Epithelial cell of prostate (primary cell): ENCODE measurements at places on chromosomes 2 and 18.

GRCh38 chr2:138219961-138220360 is 255.7 kb downstream of the HNMT start:
- no peak for DNase-seq

DNA sequence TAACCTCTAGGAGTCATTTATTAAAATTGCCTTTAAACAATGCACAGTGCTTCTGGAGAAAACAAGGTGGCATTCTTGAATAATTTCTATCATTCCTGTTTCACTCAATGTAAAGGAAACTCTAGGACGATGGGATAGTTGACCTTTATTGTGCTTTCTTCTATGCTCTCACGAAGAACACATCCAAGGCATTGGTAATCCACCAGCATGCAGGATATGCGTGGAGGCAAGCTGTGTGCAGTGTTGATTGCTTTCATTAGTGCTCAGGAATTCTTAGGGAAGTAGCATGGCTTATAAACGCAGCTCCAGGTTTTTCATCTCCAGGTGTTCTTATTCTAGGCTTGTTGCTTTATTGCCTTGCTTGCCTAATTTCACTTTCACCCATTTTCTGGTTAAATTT is 58.4 kb upstream of the CAVIN2 start:
- no peak for DNase-seq

DNA sequence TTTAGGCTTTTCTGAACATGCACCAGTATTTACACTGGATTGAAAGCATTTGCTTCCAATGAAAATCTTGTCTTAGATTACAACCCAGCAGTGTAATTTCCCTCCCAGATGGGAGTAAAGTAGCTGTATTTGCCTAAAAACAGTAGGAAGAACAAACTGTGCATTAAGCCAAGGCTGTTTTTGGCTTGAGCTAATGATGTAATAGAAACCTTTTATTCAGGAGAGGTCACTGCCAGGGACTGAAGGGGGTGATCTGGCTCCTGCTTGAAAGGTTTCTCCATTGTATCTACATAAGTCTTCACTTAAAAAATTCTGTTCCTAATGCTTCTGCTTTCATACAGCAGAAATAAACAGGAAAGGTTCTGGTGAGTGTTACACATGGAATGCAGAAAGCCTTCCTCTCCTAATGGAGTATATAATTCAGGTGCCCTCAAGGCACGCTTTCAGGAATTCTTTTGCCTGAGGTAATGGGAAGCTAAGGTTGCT is 74.4 kb downstream of the MEIS1 start:
- no peak for DNase-seq

GRCh38 chr2:8103085-8103708 is 578.7 kb upstream of the ID2 start:
- DNase-seq: no peak

- no peak for DNase-seq
Measured at GRCh38 chr2:24704692-24705091, 88.5 kb downstream of the PTRHD1 start.

DNA sequence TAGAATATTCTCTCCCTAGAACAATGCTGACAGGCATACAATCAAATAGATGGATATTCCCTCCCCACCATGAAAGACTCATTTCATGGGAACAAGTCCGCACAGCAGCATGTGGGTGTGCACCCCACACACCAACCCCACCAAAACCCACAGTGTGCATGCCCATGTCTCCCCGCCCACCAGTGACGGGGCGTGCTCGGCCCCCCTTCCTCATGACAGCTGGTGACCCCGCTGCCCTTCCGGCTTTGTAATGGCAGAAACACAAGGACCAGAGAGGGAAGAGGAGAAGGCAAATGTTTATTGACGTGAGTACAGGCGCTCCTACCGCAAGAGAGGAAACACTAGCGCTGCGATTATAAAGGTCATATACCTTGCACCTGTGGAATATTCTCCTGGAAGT is 30.8 kb upstream of the ODC1 start:
- no peak for DNase-seq

GRCh38 chr2:70094978-70095719 is 7.9 kb downstream of the PCBP1 start:
- no peak for DNase-seq

DNA sequence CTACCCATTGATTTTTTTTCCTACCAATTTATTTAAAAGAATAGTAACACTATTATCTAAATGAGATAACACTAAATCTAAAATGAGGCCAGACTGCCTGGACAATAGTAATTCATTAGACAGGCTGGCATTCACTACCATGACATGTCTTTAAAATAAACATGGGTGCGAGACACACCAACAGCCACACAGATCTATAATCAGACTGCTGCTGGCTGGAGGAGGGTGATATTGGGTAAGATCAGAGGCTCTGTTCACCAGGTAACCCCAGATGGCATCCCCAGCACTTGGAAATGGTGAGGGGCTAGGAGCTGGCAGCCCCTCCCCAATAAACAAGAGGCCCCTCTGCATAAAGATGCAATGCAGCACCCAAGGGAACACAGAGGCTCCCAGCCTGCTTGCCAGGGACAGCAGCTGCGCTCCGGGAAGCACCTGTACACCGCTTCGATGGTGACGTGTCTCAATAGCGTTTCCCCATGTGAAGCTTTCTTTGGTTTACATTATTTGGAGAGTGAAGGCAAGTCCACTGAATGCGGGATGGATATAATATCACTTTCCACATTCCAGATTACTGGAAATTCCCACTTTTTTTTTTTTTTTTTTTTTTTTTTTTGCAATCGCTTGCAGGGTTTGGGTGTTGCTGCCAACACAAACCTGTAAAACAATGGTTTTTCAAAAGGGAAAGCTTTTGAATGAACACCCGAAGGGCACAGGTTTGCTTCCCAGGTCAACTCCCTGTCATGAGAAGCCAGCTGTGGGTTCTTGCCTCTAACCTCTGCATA is 159.0 kb downstream of the ZNF516 start:
- DNase-seq: no peak

DNA sequence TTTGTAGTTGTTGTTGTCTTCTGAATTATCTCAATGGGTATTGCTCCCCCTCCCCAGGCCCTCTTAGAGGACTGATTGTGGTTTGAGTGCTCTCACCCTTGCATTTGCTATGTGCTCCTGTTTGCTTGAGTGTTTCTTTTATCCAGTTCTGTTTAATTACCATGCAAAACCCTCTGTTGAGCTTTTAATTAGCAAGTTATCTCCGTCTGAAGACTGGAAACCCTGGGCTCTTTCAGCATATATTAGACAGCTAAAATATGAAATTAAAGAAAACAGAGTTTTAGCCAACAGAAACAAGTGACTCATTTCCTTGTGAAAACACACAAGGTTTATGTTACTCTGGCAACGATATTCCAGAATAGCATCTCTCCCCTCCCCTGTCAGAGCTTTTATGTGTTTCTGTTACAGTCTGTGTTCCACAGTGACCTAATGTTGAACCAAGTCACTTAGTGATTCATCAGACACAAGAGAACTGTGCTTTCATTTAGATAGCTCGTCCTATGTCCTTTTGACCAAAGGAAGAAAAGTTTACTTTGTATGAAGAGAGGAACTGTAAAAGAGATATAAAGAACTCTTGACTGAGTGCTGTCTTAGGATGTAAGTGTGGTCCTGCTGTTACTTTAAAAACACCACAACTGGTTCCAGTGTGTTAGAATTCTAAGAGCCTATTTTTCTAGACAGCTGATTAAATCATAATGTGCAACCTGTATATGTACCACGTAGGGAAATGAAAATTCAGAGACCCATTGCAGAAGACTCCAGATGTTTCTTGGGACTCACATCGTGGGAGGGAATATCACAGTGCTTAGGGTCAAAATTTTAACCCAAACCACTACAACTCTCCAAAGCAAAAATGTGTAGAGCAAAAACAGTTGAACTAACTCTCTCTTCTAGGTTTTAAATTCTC is 172.8 kb upstream of the RBMS1 start:
- DNase-seq: peak; percentile 81
